ENCODE measurements at places on chromosomes 3 and 15.
A peak's percentile ranks its signal among the peaks of the same experiment; 100 is the strongest.

- peak; percentile 68 for DNase-seq
These were observed 31.0 kb downstream of the GRIP2 start for GRCh38 chr3:14508966-14509795.

DNA sequence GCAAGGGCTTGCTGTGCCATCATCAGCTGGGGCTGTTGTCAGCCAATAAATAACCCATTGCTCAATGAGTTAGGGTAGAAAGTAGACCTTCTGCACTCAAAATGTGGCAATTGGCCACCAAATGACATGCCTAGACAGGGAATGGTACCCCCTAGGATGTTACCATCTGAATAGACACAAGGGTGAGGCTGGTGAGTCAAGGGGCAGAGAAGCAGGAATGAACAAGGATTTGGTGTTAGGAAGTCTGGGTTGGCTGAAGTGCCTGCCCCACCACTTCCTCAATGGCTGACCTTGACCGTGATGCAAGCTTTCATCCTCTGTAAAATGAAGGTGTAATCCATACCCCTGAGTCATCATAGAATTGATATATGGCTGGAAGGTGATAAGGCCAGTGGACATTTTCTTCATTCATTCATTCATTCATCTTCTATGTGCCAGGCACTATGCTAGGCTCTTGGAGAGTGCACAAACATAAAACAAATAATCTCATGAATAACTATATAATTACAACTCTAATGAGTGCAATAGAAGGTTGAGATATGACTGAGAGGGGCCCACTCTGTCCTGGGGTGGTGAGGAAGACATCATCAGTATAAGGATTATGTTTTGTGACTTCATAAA, 4.4 kb upstream of the CA12 start:
- no peak for DNase-seq

DNA sequence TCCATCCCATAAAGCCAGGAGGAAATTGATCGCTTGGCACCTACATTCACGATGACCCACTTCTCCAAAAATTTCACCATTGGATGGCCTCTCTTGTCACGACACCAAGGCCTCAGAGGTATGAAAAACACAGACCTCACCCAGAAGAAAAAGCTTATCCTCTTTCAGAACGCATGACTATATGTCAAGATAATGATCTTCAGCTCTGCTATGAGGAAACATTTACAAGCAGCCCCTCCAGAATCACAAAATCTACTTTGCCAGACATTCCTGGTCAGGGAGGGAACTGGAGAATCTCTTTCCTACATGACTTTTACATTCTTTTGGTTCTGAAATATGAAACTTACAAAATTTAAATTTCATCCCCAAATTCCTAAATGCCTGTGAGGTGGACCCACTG, 122.7 kb downstream of the WNT5A start:
- no peak for DNase-seq

DNA sequence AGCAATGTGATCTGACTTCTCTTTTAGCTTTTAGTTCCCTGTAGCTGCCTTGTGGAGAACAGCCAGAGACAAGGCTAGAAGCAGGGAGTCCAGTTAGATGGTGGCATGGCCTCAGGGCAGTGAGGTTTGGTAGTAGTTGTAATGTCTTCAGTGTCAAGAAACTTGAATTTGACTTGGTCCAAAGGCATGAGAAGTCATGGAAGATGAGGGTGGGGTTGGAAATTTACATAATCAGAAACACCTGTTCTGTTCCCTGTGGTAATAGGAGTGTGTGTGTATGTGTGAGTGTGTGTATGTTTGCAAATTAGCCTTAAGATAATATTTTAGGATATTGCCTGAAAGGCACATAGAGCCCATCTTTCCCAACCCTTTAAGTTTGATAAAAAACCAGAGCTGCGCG, 55.2 kb upstream of the GCNT3 start:
- DNase-seq: no peak

DNA sequence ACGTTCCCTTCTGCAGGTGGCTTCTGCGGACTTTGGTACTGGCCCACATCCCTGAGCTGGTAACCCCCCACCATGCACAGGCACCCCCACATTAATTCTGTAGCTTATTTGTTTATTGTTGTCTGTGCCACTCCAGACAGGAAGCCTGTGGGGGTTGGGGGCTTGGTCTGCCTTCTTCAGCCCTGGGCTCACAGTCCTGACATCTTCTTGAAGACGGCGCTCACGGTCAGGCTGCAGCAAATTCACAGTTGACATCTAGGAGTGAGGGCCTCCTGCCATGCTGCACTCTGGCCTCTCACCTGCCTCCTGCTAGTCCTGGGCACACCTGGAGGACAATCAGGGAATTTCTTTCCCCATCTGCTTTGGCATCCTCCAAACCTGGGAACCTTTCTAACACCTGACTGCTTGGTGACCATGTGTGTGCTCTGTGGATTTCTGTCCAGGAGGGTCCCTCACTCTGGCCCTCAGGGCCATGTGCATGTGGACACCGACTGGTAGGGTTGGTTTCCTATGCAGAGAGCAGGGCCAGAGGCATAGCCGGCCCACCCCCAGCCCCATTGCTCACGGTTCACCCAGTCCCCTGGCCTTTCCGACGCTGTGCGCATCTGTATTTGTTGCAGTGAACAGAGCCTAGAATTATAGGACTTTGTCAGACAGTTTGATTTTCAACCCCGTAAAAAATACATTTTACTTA, 68.8 kb downstream of the APBA2 start:
- no peak for DNase-seq

- no peak for DNase-seq
These were observed 8.0 kb downstream of the CHD2 start for GRCh38 chr15:92907896-92908712.

DNA sequence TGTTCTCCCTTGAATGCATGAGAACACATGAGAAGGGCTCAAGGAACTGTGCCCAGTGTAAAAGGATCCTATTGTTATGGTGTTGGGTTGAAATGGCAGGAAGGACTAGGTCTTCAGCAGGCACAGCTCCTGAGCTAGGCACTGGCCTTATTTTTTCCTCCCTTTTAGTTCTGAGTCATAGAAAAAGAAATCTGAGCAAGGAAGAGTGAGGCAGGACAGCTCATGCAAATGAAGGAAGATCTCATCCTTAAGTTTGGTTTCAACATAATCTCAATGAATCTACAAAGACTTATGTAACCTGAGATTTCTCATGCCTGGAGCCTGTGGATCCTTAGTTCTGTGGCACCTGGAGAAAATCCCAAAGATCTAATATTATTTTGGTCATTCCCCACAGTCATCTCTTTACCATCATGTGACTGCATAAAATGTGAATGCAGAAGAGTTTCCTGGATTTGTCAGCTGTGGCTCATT, 188.6 kb upstream of the TBL1XR1 start:
- DNase-seq: no peak

DNA sequence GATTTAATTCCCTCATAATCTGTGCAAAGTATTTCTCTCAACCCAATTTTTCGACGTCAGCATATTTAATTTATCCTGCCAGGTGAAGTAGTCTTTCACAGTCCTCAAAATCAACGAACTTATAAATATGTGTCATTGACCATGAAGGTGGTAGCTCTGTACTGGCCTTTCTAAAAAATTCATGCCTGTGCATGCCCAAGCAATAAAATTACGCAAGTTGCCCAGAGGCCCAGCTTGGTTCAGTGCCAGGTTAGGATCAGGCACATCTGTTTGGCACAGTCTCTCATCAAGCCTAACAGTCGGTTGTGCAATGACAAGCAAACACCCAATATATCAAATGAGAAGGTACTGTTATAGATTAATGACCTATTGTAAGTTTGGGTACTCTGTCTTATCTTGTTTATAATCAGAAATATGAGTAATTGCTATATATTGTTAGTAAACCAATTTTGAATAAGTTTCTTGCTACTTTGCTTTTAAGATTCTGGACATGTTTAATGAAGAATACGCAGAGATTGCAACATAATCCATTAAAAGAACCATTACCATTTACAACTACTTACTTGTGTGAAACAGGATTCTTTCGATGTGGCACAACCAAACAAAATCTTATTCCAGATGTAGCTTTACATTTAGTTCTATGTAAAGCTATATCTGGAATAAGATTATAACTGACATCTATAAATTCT, 159.0 kb upstream of the IL12A start:
- DNase-seq: no peak

DNA sequence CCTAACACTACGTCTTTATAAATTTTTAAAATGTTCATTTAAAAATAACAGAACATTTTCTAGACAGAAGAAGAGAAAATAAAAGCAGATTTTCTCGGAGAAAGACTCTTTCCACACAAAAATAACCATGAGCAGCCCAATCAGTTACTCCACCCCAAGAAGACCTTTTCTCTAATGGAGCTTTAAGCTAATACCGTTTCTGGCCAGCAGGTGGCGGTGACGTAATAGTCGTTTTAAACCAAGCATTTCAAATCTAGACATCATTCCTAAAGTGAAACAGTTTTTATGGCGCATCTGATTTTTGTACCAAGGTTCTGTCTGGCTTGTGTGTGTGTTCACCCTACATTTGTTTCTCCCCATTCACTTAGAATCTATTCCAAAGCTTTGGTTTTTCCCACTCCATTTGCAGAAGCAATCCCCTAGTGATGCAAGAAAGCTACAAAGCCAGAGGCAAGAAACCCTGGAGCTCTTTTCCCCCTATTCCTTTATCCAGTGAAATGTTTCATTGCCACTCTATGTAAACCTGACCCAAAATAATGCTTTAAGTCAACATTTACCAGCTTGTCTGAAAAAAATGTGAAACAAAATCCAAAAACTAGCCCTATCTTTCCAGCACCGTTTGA, 336.7 kb upstream of the IGF1R start:
- DNase-seq: peak; percentile 31

- DNase-seq: no peak
These were observed 869.2 kb downstream of the DIPK2A start for GRCh38 chr3:144840866-144841265.

GRCh38 chr3:114994554-114995341, 152.3 kb downstream of the ZBTB20 start:
- DNase-seq: no peak

DNA sequence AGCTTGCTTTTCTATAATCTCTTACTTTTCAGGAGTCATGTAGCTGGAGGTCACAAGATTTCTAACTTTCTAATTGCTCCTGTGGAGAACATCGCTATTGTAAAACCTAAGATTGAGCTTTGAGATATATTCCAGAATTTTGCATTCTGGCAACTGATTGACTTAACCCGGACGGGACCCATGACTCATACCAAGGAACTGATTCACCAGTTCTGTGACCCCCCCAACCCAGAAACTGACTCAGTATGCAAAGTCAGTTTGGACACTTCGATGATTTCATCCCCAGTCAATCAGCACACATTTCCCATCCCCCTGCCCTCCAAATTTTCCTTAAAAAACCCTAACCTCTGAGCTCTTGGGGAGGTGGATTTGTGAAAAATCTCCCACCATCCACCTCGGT, 396.5 kb upstream of the GBE1 start:
- DNase-seq: no peak

DNA sequence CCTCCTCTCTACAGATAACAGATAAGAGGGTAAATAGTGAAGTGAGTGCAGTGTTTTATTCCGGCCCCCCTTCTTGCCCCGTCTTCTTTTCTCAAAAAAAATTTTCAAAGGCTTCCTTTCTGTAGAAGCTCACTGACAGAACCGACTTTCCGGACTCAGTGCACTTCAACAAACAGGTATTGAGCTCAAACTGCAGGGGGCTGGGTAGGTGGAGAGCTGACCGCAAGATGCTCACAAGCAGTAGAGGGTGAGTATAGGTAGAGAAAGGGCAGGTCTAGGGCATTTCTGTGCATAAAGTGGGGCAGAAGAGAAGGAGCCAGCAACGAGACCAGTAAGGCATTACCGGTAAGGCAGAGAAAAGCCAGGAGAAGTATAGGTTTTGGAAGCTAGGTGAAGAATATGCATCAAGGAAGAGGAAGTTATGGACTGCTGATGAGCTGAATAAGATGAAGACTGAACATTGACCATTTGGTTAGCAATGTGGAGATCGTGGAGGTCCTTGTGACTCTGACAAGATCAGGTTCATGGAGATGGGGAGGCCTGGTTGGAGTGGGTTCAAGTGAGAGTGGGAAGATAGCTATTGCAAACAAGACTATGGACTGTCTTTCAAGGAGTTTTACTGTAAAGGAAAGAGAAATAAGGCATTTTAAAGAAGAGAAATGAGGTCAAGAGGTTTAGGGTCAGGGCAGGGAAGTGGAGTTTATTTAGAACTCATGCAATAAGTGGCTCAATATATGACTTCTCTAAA, 97.4 kb downstream of the ST6GAL1 start:
- peak; percentile 55 for DNase-seq

DNA sequence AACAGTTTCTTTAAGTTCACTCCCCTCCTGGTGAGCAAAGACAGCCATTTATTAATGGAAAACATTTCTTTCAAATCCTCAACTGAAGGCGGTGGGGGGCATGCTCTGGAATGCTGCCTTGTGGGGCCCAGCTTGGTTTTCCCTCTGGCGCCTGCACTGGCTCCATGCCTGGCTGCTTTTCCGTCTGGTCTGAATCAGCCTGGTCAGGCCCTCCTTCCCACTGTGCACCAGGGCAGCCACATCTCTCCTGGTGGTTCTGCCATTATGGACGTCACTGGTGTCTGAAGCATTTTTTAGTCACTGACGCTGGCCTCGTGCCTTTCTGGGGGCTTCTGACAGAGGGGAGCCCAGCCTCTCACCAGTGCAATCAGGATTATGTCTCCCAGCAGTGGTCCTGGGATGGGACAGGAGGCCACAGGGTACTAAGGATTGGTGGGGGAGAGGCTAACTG, 57.6 kb upstream of the APEH start:
- no peak for DNase-seq

GRCh38 chr15:62988701-62989100, 53.8 kb upstream of the TPM1 start:
- DNase-seq: no peak

DNA sequence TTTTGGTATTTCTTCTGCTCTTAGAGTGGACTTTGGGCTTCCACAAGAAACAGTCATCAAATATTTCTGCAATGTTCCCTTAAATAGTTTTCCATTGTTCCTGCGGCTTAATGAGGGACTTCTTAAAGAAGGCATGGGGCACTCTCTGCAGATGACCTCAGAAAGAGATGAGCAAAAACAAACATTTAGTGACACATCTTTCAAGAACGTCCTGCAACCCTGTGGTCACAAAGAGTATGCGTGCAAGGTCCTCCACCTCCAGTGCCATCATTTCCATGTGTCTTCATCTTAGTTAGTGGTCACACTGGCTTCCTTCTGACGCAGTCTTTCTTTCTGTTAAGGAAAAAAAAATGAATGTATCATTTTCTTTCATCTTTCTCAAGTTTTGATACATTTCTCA, 56.2 kb downstream of the GREM1 start:
- no peak for DNase-seq

DNA sequence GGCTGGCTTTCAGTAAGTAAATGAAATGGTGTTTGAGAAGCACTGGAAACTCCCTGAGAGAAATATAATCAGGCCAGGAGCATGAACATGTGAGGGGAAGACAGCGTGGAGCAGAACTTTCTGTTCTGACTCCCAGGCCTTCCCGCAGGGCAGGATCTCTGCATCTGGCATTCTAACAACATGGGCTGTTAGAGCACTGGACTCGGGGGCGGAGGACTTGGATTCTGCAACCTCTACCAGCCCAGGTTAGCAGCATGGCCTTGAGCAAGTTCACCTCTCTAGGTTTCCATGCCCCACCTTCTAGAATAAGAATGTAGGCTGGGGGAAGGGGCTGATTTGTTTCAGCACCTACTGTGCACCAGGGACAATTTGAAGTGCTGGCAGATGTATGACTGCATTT, 12.5 kb upstream of the BFSP2 start:
- DNase-seq: no peak
